ENCODE measurements at places on chromosomes 6 and 20.

- no peak for DNase-seq
These were observed 43.9 kb upstream of the NOL4L start for GRCh38 chr20:32628960-32629530.

DNA sequence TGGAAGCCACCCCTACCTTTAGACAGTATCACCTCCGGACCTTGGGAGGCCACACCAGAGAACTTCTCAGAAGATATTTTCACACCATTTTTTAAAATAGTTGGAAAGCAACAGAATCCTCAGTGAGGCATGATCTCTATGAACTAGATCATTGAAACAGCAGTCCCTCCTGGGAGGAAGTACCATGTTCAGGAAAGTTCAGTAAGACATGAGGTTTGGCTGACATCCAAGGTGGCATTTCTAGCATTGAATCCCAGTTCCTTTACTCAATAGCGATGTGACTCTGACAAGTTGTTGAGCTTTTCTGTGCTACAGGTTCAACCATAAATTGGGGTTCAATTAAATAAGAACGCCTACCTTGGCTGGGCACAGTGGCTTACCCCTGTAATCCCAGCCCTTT lies 169.0 kb downstream of the TBC1D7 start:
- DNase-seq, result no peak

DNA sequence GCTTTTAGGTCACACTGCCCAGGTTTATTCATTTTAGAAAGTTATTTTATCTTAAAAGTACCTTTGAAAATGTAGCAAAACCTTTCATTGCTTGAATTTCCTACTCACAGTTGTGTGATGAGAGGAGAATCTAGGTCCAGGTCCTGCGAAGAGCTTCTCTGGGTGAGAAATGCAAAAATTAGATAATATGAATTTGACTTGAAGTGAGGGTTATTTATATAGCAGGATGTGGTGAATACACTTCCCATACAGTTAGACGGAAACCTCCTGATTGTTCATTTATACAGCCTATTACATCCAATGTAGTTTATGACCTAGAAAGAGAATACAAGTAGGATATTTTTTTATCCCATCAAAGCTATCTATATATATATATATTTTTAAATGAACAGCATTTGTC lies 30.5 kb downstream of the CDKAL1 start:
- DNase-seq, result no peak

DNA sequence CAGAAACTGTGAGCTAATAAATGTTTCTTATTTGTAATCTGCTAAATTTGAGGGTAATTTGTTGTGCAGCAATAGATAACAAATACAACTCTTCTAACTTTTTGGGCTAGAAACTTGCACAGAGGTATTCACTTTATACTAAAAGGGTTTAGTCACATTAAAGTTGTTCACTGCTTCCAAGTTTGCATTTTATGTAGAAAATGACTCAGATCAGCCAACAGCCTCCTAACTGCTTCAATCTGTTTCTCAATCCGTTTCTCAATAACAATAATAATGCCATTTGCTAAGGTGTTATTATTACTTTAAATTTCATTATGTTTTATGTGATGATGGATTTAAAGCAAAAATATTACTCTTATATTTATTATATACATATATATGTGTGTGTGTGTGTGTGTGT lies 213.9 kb downstream of the CENPW start:
- no peak for DNase-seq

DNA sequence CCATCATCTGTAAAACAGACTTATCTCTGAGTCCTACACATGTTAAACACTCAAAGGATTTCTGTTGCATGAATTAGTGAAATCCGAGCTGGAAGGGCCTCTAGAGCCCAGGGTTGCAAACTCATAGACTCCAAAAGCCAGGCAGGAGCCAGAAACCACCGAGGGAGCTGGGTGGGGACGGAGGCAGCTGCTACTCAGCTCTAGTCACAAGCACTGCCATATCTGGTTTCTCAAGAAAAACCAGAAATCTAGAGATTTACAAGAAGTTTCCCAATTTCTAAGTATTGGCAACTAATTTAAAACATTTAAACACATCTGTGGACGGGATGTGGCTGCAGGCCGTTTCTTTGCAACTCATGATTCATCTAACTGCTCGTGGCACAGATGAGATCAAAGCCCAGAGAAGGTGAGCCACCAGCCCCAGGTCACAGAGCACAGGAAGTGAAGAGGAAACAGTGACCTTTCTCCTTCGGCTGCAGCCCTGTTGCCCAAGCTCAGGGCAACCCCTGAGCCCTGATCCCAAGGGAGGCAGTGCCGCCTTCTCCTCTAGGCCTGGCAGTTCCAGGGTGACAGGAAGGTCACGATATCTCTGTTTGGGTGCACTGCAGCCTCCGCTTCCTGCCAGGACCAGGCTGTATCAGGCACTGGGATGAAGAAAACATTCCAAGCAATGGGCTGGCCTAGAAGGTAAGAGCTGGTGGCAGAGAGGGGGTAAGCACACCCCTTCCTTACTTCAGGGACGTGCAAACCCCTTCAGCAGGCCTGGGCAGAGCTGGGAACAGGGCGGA lies 26.4 kb upstream of the PTGIS start:
- DNase-seq, result peak; percentile 98

DNA sequence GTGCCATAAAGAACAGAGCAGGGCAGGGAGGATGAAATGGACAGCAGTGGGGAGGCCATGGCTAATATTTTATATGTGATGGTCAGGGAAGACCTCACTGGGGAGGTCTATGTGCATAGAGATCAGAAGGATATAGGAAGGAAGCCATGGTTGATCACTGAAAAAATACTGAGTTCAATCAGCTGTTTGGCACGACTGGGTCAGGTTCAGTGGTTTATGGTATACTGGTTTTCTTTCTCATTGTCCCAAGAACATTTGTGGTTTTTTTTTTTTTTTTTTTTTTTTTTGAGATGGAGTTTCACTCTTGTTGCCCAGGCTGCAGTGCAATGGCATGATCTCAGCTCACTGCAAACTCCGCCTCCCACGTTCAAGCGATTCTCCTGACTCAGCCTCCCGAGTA lies 78.3 kb upstream of the TIAM2 start:
- no peak for DNase-seq

DNA sequence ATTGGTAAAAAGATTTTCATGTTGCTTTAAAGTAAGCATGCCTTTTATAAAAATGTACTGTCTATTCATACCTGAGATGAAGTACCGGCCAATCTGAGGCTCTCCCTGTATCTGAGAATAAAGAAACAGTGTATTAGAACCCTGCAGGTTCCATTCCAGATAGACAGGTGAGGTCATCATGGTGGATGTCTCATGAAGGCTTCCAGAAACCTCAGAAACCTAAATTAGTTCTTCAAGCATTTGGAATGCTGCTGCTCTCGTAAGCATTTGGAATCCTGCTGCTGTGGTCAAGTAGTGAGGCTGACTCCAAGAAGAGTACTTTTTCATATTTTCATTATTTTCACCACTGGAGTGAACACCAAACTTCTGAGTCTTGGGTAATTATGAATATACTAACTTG lies 642.3 kb downstream of the MAFB start:
- DNase-seq, result peak; percentile 3

DNA sequence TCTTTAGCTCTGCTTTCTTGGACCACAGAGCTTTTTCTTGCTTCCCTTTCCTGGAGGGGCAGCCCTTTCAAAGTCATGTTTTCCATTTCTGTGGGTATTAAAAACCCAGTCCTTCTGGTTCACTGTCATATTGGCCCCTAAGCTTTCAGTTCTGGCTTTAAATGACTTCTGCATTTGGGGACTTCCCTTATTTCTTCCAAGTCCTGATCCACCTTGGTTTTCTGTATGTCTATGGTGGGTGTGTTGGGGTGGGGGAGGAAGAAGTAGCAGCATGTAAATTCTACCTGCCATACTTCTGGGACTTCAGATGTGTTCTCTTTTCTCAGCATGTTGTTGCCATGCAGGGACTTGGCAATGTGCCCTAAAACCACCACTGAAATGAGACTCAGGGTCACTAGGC lies 77.1 kb upstream of the EMILIN3 start:
- DNase-seq, result no peak

GRCh38 chr6:139325686-139326085 lies 33.9 kb upstream of the TXLNB start:
- no peak for DNase-seq

GRCh38 chr6:6635869-6636268 lies 47.3 kb downstream of the LY86 start:
- no peak for DNase-seq

GRCh38 chr6:28615955-28616747 lies 90.5 kb downstream of the GPX5 start:
- DNase-seq, result no peak

- DNase-seq, result no peak
These were observed 185.2 kb upstream of the TAB2 start for GRCh38 chr6:149132336-149132735.

- DNase-seq, result no peak
These were observed 124.3 kb upstream of the TSHZ2 start for GRCh38 chr20:52847731-52848359.

DNA sequence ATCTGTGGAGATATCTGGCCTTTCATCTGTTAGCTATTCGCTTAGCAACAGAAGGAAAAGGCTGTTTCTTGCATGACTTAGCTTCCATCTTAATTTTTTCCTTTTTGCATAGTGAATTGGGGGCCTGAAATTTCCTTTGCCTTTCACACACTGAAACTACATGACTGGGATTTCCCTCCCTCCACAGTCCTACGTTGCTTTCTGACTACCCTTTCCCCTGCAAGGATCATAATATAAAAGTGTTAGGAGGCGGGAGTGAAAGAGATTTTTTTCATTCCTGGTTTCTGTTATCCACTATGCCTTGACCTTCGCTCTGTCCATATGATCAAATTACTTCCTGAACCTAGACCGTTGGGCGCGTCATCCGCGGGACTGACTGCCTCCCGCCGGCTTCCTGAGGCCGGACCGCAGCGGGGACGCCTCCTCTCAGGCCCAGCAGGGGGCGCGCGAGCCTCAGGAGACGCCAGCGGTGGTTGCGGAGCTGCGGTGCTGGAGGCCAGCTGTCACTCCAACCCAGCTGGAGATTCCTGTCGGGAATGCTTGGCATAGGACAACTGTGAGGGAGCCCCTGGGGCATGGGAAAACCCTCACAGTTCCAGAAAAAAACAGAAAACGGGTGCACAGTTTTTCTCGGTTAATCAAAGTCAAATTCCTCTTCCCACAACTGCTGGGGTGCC lies 55.6 kb downstream of the MEP1A start:
- peak; percentile 43 for DNase-seq

GRCh38 chr6:154951345-154952200 lies 43.5 kb upstream of the TIAM2 start:
- no peak for DNase-seq

DNA sequence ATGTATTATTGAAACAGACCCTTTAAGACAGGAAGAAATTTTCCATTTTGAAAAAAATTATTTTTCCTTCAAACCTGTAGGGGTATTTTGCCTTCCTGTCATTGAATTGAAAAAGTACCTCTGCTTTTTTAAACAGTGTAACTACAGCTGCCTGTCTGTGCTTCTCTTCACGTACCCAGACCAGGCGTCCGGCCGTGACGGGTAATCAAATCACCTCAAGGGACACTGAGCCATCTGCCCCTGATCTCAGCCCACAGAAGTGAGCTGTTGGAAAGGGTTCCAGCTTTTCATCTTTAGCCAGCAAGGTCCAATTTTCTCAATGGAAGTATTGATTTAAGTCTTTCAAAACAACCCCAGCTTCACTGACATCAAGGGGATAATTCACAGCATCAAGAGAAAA lies 58.0 kb downstream of the SLC35D3 start:
- DNase-seq, result no peak

DNA sequence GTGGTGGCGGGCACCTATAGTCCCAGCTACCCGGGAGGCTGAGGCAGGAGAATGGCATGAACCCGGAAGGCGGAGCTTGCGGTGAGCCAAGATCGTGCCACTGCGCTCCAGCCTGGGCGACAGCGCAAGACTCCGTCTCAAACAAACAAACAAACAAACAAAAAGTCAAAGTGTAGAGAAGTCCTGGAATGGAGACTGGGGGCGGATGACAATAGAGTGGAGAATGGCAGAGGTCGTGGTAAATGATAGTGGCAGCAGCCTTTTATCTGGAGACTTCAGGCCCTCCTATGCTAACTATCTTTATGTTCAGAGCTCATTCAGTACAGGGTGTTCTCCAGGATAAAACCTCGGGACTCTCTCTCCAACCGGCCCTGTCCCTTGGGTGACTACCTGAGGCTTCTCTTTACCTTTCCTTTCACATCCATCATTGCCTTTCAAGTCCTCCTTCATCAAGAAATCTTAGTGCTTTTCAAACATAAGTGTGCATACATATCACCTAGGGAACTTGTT lies 1.4 kb upstream of the FKBPL start:
- no peak for DNase-seq

DNA sequence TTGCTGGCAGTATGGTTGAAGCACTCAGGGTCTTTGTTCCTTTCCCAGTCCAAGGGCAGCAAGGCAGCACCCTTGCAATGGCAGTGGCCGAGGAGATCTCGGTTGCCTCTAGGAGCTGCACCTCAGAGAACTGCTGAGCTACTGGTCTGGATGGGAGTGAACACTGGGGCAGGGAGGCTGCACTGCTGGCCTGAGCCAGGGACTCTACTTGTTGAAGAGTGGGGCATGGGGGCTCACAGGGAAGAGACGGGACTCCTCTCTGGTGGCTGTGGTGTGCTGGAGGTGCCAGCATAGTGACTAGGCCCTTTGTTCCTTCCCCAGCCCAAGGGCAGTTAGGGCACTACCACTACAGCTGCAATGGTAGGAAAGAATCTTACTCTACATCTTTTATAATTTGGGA lies 203.0 kb downstream of the ZDHHC14 start:
- no peak for DNase-seq

GRCh38 chr20:3929713-3930060 lies 40.5 kb downstream of the PANK2 start:
- no peak for DNase-seq

DNA sequence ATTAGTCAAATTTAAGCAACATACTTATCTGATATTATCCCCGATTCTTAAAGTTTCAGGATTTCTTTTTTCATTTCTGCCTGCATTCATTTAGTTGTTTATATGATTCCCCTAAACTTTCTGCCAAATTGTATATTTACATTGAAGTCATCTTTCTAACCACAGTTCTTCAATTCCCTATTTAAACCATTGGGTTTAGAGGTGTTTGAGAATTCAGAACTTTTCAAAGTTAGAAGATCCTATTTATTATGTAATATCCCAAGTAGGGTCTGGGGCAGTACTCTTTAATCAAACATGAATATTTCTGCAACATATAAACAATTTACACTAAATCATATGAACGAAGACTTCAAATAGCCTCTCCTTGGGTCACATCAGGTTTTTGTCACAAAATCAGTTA lies 52.9 kb downstream of the KLHL31 start:
- no peak for DNase-seq

- no peak for DNase-seq
These were observed 37.8 kb downstream of the TAF8 start for GRCh38 chr6:42088101-42088591.

GRCh38 chr6:52081237-52081636 lies 6.2 kb downstream of the PKHD1 start:
- no peak for DNase-seq

DNA sequence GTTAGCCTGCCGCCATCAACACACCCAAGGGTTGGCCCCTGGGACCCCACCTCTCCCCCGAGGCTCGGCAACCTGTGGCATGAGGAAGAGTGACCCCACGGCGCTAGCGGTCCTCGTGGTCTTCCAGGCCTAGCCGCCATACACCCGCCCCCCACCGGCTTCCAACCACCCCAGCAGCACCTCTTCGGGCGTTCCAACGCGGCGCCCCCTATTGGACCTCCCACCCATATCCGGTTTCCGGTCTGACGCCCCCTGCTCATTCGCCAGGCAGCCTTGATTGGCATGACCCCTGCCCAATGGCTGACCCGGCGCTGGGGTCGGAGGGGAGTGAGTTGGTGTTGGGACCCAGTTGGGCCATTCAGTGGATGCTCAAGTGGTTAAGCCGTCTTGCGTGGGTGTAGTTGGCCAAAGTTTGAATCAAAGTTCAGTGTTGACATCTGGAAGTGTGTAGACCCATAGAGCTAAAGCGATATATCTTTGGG lies at the start of gene GNAS-AS1:
Gene GNAS-AS1, minus strand, starts transcription at position 210 of the 482 bp plus-strand sequence.
- peak; percentile 70 for DNase-seq

Measured in stromal cell of bone marrow (primary cell).